ENCODE measurements at places on chromosomes 4 and X. TPM values are rescaled to one million over a fixed set of nuclear protein-coding genes. Genes with fewer than 3 reads are reported as not detected.

DNA sequence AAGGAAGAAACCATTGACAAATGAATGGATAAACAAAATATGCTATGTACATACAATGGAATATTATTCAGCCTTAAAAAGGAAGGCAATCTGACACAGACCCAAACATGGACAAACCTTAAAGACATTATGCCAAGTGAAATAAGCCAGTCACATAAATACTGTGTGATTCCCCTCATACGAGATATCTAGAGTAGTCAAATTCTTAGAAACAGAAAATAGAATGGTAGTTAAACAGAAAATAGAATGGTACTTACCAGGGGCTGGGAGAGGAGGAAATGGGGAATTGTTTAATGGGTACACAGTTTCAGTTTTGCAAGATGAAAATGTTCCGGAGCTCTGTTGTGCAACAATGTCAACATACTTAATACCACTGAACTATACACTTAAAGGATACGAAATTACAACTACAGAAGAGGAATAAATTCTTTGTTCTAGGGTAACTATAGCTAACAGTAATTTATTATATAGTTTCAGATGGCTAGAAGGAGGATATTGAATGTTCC is 47.8 kb upstream of the DUSP21 start:
- DNase-seq = no peak

- DNase-seq = peak; percentile 77
These were observed 2.3 kb downstream of the HCFC1 start for GRCh38 chrX:153969125-153969903.

DNA sequence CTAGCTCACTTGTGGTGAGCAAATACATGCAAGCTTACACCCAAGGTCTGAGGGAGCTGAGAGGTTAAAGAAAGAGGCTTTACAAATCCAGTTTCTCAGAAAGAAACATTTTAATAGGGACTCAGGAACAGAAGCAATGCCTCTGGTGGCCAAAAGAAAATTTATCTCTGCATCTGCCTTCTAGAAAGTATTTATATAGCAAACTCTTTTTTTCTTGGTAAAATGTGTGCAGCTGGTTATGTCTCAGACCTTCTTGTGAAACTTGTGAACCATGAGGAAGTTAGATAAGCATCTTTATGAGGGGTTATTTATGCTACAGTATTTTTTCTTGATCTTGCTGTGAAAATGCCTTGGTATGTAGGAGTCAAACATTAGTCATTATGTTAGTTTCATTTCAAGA is 48.5 kb upstream of the CYSLTR1 start:
- no peak for DNase-seq

GRCh38 chr4:951186-951585 is 18.9 kb downstream of the TMEM175 start:
- DNase-seq = peak; percentile 66

The AFM gene
- not detected for total RNA-seq

The RBM3 gene
- total RNA-seq = 112 TPM
